Neuronal stem cell (in vitro differentiated cells): ENCODE measurements at places on chromosomes 2 and 18.

GRCh38 chr2:143329288-143329687 lies 200.1 kb downstream of the ARHGAP15 start:
- DNase-seq = no peak

DNA sequence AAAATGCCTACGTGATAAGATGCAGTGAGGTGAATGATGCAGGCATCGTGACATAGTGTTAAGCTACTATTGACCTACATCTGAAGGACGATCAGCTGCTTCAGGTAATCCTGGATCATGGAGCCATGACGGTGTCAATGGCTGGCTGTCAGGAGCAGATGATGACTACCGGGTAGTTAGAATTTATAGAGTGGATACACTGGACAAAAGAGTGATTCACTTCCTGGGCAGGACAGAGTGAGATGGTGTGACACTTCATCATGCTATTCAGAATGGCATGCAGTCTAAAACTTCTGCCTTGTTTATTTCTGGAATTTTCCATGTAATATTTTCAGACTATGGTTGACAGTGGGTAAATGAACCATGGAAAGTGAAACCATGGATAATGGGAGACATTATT lies 29.5 kb downstream of the METTL8 start:
- DNase-seq = no peak

- DNase-seq = no peak
Observed at GRCh38 chr18:25449046-25449445, 97.1 kb upstream of the ZNF521 start.

- DNase-seq = no peak
Observed at GRCh38 chr2:200856806-200857205, 7.7 kb downstream of the CLK1 start.

GRCh38 chr2:230904856-230905447 lies 20.1 kb downstream of the GPR55 start:
- no peak for DNase-seq

DNA sequence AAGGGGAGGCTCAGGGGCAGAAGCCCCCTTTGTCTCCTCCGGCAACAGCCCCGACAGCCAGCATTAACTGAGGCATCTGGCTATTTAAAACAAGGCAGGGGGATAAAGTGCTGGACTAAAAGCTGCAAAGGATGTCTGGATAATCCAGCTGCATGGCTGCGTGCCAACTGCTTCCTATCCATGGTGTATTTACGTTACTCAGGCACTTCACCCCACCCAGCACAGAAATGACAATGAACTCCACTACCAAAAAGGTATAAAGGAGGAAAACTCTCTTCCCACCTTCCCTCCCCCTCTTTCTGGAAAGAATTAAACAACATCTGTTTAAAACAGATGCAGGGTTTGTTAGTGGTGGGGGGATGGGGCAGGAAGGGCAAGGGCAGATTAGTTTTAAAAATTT lies 82.5 kb downstream of the SPRED2 start:
- DNase-seq = no peak

DNA sequence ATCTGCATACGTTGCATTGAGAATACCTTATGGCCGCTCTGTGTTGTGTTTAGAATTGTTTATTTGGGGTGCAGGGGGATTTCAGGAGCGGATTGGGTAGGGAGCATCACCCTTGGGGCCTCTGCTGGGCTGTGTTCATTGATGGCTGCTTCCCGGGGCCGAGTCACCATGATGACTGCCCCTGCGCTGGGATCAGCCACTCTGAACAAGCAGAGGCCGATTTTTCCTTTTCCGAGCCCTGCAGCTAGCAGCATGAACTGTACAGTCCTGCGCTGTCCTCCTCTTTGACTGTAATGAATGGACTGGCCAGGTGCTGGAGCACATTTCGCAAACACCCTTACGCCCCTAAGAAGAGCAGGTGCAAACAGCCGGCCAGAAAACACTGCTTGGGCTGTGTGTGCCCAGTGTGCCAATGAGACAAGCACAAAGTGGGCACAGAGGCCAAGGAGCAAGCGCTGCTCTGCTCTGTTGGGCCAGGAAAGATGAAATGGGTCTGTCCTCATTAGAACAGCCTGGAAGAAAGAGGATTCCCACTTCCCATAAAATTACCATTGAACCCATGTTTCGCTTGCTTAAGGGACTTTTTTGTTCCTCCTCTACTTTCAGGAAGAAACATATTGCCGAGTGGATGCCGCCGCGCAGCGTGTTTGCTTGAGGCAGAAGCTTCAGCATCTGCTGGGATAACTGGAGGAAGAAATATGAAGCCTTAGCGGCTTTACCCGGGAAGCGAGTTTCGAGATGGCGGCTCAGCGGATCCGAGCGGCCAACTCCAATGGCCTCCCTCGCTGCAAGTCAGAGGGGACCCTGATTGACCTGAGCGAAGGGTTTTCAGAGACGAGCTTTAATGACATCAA lies 82.7 kb downstream of the SH3BP4 start:
- no peak for DNase-seq

GRCh38 chr2:205563646-205564045 lies 118.7 kb upstream of the NRP2 start:
- no peak for DNase-seq

DNA sequence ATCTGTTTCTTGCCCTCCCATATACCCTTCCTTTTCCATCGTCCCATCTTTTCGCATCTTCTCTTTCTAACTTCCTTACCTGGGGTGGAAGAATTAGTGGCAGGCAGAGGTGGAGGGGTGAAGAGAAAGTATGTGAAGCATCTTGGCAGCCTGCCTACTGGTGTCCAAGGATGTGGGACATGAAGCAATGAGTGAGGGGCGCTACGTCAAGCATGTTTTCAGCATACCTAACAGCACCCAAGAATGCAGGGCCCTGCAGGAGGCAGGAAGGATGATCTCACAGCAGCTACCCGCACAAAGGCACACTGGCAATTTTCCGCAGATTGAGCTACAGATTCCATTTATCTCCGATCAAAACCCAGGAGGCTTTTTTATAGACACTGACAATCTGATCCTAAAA lies 42.2 kb downstream of the METTL4 start:
- no peak for DNase-seq

- DNase-seq = no peak
Observed at GRCh38 chr2:118065921-118066511, 22.3 kb upstream of the INSIG2 start.

- DNase-seq = no peak
Observed at GRCh38 chr2:31384351-31384750, 30.2 kb downstream of the XDH start.

- DNase-seq = no peak
Observed at GRCh38 chr18:62396967-62397366, 71.9 kb downstream of the TNFRSF11A start.

- no peak for DNase-seq
Observed at GRCh38 chr2:10935953-10936942, 24.5 kb downstream of the KCNF1 start.

DNA sequence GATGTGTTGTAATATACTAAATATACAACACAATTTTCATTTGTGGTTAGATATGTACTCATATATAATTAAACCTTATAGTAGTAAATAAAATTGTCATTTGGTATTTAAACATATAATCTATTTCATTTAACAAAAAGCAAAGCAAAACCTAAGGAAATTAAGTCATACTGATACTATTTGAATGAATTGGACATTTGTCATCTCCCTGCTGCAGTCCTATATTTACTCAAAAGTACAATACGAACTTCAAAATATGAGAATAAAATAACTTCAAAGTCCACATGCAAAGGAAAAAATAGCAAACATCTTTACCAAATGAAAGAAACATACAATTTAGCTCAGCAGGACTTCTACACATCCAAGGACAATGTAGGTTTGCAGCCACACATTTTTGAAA lies 11.8 kb upstream of the HAT1 start:
- no peak for DNase-seq

DNA sequence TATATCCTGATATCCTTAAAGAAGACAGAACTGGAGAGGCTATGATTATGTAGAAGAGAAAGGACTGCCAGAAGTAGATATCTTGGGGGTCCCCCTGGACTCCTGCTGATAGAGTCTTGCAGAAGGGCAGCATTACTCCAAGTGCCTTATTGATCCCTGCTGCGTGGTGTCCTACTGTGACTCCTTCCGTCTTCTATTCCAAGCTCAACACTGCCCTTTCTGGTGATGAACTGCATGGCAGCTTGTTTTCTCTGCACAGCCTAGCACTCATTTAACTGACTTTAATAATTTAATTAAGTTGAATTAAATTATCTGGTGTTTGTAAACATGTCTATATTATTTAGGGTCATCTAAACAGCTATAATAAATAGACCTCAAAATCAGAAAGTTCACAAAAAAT lies 194.1 kb upstream of the DSEL start:
- no peak for DNase-seq

GRCh38 chr18:35495536-35496314 lies 2.0 kb downstream of the INO80C start:
- no peak for DNase-seq
